Effector CD4-positive, alpha-beta T cell (primary cell): ENCODE measurements at places on chromosomes 2 and 18.

GRCh38 chr18:12315490-12315889 lies 7.4 kb downstream of the TUBB6 start:
- no peak for DNase-seq

DNA sequence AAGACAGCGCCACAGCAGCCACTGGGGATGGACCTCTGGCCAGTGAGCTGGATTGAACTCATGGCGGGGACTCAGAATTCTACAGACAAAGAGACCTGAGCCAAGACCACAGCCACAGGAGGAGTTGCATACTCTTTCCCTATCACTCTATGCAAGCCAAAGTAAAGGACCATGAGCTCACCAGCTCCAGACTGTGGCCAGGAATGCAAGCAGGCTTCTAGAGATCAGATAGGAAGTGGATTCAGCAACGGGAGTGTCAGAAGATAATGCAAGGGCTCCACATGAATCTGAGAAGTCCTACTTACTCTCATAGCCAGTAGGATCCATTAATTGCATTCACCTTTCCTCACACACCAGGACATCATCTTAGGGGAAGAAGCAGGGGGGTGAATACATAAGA lies 415.4 kb upstream of the POU3F3 start:
- DNase-seq = no peak

DNA sequence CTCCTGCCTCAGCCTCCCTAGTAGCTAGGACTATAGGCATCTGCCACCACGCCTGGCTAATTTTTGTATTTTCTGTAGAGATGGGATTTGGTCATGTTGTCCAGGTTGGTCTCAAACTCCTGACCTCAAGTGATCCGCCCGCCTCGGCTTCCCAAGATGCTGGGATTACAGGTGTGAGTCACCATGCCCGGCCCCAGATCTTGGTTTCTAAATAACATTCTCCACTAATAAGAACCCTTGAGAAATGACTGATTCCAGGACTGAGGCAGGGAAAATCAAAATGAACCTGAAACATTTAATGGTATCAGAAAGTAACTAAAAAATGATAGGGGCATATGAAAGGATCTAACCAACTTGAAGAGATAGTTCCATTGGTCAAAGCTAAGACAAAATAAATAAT lies 34.0 kb downstream of the BMPR2 start:
- DNase-seq = no peak

GRCh38 chr2:210503001-210503623 lies 26.6 kb upstream of the LANCL1 start:
- no peak for DNase-seq

DNA sequence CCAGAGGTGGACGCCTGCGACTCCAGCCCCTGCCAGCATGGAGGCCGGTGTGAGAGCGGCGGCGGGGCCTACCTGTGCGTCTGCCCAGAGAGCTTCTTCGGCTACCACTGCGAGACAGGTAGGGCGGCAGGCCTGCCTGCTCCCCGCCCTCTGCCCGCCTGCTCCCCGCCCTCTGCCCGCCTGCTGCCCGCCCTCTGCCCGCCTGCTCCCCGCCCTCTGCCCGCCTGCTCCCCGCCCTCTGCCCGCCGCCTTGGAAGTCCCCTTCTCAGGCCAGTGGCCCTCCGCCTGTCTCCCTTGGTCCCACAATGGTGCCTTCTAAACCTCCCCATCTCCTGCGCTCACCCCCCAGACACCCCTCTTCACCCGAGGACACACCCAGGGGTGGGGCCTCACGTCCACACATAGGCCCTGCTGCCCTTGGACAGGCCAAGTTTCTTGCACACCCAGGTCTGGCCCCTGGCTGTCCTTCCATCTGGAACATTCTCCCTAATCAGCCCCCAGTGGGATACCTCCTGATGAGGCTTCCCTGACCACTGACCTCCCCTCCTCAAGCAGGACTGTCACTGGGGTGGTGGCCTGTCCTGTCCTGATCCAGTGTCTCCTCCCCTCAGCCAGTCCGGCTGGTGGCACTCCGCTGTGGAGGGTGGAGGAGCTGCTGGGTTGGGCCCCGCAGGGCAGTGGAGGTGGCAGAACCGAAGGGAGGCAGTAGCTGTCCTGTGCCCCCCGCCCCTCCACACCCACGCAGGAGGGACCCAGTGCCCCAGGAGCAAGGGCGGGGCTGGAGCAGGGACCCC lies 37.9 kb downstream of the MTERF4 start:
- DNase-seq = peak; percentile 29

DNA sequence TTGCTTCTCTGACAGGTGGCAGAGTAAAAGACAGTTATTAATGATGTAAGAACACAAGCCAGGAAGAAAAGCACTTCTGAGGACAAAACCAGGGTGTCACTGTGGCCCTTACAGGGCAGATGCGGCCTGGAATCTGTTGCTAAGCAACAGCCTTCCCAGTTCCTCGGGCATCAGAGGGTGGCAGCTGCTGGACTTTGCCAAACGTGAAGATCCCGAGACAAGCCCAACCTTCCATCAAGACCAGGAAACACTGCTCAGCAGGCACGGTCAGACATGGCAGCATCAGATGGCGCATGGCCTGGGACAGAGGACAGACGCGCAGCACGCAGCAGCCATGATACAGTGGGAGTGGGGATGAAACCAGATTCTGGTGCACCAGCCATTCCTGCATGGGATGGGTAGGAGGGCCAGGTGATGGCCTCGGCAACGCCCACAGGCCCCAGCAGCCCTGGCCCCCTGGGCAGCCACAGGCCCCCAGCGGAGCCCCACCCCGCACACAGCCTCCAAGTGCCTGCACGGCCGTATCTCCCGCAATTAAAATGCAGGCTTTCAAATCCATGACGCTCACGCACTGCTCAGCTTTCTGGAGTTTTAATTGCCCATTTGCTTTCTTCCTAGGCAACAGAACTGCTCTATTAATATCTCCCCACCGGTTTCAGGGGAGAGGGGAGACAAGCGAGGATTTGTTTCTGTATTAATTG lies 89.0 kb downstream of the EIPR1 start:
- DNase-seq = no peak

DNA sequence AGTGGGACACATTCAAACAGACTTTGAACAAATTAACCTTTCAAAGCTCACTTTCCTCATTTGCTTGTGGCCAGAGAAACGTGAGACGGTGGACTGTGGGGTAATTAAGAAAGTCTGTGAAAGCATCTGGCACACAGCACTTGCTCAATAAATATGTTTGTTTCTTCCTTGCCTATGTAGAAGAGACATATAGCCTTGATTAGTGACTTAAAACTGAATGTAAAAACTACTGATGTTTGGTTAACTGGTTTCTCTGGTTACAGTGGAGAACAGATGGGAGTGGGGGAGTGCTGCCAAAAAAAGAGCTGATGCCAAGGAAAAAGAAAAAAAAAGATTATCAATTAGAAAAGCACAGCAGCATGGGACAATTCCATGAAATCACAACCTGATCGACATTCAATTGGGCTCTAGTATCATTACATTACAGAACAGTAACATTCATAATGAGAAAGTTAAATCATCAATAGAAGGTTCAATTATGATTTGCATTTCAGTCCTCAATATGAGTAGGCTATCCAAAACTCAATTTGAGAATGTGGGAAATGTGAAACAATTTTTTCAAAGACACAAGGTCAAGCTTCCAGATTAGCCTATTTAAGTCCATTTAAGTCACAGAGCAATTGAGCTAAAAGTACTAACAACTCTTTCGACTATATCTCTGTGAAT lies 14.7 kb downstream of the CUL3 start:
- DNase-seq = no peak

DNA sequence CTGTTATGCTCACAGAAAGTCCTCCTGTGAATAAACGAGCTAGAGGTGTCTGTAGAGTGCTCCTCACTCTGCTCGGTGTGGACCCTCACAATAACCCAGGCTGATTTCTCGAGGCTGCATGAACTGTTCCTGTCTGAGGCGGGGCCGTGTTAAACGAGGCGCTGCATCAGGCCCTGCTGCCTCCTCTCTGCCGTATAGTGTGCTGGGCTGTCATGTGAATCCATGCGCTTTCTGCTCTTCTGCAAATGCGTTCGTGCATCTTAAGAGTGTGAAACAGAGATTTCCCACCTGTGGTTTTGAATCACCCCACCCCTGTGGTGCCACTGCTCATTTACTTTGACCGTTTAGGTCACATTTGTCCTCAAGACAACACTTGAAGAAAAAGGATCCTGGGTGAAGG lies 26.2 kb downstream of the TRAF3IP1 start:
- DNase-seq = no peak
